C1 segment of cervical spinal cord (tissue), 14 donors: ENCODE measurements at places on chromosomes 7 and 10.

DNA sequence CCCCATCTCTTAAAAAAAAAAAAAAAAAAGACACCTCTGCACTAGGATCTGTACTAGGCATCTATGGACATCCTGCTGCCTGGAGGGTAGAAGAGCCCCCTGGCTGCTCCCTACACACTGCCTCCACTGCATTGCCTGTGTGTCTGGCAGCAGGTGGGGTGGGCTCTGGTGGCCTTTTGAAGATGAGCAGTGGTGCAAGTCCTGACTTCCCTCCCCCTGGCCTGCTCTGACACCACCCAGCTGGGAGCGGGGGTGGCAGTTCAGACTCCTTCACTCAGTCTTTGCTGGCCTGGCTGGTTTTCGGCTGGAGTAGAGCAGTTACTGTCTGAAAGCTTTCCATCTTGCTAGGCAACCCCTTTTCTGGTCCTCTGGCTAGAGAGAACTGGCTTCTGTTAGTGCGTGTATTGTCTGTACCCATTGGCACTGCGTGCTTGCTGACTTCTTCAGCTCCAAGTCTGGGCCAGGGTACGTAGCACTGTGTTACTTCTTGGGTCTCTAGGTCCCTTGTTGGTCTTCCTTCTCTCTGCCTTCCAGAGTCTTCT lies 17.6 kb downstream of the C10orf62 start:
- peak; percentile 21 for DNase-seq

DNA sequence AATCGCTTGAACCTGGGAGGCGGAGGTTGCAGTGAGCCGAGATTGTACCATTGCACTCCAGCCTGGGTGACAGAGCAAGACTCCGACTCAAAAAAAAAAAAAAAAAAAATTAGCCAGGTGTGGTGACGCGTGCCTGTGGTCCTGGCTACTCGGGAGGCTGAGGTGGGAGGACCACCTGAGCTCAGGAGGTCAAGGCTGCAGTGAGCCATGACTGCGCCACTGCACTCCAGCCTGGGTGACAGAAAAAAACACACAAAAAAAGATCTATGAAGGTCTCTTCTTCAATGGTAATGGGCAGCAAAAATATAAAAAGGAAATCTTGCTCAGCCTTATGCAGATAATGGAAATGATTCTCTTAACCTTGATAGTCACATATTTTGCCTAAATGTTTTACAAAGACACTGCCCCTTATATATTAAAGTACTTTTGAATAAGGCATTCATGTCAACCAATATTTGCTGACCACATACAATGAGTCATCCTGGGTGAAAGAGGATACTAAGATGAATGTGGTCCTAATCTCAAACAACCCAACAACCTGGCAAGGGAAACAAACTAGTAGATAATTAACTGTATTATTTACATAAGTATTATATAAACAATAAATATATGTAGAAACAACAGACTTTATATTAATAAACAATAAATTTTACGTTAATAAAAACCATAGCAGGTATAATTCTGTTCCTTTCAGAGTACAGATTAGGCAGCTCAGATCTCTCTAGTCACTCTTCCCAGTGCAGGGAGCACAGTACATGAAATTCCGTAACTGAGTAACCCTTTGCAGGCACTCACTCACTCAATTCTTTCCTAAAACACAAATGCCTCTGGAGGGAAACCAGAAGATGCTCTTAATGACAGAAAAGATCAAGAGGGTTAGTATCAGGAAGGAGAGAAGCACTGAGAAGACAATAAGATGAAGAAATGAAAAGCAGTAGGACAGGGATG lies 8.1 kb downstream of the TOMM7 start:
- no peak for DNase-seq

DNA sequence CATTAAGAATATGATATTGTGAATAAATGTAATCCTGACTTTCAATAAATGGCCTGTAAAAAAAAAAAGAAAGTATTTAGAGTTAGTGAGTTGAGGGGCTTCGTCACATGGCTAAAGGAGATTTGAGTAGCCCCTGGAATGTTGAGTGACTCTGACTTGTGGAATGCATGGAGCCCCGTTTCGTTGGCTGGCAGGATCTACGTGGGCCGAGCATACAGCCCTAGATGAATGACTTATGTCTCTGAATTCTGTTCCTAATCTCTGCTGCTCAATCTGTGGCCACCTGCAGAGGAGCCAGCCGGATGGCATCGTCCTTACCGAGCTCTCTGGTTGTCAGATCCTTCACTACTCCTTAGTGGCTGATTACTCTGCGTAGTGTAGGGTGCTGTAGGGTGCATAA lies 155.7 kb downstream of the MGMT start:
- DNase-seq = no peak

DNA sequence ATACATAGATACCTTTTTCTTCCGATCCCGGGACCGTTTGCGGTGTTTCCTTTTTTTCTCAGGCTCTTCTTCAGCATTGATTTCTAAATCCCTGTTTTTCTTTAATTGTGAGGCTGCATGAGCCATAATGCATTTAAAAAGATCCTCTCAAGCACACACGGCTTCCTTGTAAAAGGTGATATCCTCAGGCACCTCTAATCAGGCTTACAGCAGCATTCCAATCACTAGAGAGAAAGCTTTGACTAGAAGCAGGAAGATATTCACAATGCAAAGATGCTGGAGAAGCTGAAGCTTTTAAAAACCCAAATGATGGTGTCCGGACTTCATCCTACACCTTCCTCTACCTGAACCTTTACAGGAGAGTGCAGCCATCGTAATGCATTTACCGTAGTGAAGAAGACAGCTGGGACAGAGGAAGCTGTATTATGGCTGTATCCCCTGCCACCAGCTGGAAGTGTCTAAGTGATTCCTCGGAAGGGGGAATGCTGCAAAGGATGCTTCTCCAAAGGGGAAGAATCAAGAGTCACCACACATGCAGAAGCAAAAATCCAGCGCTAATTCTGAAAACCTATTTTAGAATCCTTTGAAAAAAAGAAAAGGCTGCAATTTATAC lies at the start of gene ANK3:
TSS of gene ANK3 (minus strand) at position 463 of the 613 bp plus-strand sequence. CDS start at position 126, 337 bp downstream.
- no peak for DNase-seq

GRCh38 chr10:34670081-34670480 lies 145.0 kb downstream of the PARD3 start:
- DNase-seq = no peak

DNA sequence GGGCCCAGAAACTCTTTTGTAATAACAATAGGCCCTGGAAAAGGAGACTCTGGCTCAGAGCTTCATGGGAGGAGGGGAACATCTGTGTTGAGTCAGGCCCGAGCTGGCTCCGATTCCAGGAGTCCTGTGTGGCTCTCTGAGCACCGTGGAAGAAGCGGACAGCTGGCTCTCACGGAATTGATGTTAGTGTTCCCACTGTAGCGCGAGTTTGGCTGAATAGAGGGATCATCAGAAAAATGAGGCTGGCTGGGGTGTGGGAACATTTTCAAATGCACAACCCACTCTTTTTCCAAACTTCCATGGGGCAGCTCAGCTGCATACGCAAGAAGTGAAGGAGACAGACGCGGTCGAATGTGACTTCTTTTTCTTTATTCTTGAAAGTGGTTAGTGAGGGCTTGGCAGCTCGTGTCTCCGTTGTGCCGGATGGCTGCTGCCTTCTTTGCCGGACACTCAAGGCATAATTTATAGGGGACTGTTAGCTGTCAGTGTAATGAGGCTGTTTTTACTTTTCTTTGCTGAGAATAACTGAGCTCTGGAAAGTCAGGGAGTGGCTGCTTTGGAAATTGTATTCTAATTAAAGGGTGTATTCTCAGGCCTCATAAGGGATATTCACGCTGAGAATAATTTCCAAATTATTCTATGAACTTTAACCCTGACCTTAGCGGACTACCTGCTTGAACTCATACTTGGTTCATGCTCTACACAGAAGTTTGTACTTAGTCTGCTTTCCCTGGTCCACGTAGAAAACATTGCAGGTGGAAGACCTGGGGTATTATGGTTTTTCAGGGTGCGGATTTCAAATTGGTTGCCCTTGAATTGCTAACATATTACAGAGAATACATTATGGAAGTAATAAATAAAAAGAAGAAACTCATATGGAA lies 23.1 kb downstream of the MDFIC start:
- peak; percentile 14 for DNase-seq
